HFFc6 (cell line): ENCODE measurements at places on chromosomes 5 and 9. TPM values are rescaled to one million over a fixed set of nuclear protein-coding genes. Genes with fewer than 3 reads are reported as not detected.

GRCh38 chr9:69820955-69821788 lies 555 bp downstream of the CFAP95 start:
- no peak for DNase-seq

The OTP gene
- total RNA-seq, result not detected in 3 replicates

The GABRA1 gene
- total RNA-seq, result not detected in 3 replicates

The CDH10 gene
- 0.20 to 0.42 TPM (median 0.36 TPM) in 3 replicates for total RNA-seq
